Hematopoietic multipotent progenitor cell treated with erythropoietin and hydrocortisone succinate and interleukin-3 and kit ligand, for 8 days (in vitro differentiated cells): ENCODE measurements at places on chromosomes 5 and 9.

GRCh38 chr9:92444841-92445240 lies 20.6 kb upstream of the OMD start:
- DNase-seq = no peak

DNA sequence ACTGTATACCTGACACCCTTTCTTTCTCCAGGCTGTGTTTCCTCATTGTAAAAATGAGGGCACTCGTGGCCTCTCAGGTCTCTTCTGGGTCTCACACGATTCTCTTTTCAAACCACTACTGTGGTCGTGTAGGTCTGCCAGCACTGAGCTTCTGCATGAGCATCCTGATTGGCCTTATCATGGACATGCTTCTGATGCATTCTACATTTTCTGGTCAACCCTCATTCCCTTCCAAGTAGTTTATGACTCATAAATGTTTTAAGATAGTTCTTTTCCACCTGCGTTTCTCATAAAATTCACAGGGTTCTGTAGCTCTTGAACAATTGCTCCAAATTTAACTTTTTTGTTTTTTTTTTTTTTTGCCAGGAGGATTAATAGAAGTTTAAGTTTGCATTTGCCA lies 294.8 kb downstream of the KCTD16 start:
- no peak for DNase-seq

DNA sequence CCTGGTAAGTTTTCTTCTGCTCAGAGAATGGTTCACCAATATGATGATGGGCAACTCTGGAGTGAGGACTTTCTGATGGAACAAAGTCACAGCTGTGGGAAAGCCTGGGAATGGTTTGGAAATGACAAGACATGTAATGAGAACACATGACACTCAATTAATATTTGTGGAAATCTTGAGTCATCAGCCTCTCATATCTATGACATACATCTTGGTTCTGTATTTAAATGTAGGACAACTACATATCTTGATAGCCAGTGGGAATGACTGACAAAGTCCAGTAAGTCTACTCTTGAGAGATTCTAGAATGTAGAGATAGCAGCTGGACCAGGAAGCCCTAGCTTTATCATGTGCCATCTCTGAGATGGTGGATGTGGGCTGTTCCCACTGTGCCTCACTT lies 85.5 kb downstream of the PALM2AKAP2 start:
- DNase-seq = no peak

DNA sequence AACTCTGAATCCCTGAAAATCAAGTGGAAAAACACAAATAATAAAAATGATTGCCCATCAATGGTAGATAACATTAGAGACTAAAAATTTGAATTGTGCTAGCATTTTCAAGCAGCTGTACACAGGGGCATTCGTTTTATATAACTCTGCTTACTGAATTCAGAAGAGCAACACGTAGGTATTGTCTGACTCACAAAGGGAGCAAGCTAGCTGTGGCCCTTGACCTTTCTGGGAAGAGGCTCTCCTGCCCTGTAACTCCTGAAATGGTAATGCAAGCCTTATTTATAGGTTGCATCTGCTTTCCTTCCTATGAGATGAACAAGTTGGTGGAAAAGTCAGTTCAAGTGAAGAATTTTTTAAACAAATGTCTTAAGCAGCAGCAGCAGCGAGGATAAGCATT lies 218.7 kb upstream of the EFNA5 start:
- DNase-seq = no peak

- DNase-seq = peak; percentile 52
Observed at GRCh38 chr5:76714751-76715485, 1.0 kb upstream of the F2R start.
